DMS 273 treated with DMSO at 0.1 percent for 48 hours (cell line): ENCODE measurements at places on chromosomes 6 and 20.
A peak's percentile ranks its signal among the peaks of the same experiment; 100 is the strongest.

- DNase-seq: no peak
Measured at GRCh38 chr20:23103284-23104018, 17.3 kb upstream of the CD93 start.

DNA sequence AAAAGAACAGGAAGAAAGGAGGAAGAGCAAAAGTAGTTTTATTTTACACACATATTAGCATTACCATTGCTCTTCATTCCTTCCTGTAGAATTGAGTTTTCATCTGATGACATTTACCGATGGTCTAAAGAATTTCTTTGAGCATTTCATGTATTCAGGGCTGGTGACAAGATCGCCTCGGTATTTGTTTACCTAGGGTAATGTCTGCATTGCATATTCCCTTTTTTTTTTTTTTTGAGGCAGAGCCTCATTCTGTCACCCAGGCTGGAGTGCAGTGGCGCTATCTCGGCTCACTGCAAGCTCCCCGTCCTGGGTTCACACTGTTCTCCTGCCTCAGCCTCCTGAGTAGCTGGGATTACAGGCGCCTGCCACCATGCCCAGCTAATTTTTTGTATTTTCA, 19.3 kb downstream of the RAB22A start:
- no peak for DNase-seq

DNA sequence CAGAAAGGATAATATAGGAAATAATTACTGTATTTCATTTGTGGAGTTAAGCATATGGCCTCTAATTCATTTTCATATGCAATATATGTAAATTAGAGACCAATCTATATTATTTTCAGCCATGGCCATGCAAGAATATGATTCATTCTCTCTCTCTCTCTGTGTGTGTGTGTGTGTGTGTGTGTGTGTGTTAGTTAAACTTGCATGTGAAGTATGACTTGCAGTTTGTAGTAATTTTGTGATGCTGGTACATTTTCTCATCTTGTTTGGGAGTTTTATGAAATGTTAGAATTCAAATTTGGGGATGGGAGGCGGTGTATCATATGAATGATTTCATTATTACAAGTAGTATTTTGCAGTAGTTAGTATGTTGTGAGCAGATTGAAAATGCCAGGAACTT, 74.8 kb downstream of the JARID2 start:
- no peak for DNase-seq

- peak; percentile 10 for DNase-seq
Measured at GRCh38 chr6:111973118-111973761, 80.7 kb upstream of the CCN6 start.

GRCh38 chr6:16849280-16849987, 88.2 kb upstream of the ATXN1 start:
- DNase-seq: no peak

DNA sequence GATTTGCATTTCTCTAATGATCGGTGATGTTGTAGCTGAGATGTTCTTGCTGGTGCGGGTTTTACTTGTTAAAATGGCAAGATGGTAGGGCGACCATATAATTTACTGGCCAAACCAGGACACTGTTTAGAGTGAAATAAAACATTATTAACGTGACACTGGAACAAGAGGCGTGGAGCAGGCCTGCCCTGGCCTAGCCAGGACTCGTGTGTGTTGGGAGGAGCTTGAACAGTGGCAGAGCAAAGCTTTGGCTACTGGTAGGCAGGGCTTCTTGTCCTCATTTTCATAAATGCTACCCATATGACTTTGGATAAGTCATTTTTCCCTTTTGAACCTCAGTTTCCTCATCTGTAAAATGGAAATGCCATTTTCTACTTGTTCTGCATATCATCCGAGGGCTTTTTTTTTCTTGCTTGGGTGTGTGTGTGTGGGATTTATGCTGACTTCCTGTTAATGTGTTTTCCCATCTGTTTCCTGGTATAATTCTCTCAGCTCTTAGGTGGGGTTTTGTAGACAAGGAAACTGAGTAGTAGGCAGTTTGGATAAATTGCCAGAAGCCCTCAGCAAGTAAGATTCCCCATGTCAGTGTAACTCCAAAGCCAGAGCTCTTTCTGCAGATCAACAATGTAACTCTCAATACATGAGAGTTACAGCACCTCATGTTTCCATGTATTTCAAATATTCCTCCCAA, 81.7 kb downstream of the TOX2 start:
- DNase-seq: no peak

DNA sequence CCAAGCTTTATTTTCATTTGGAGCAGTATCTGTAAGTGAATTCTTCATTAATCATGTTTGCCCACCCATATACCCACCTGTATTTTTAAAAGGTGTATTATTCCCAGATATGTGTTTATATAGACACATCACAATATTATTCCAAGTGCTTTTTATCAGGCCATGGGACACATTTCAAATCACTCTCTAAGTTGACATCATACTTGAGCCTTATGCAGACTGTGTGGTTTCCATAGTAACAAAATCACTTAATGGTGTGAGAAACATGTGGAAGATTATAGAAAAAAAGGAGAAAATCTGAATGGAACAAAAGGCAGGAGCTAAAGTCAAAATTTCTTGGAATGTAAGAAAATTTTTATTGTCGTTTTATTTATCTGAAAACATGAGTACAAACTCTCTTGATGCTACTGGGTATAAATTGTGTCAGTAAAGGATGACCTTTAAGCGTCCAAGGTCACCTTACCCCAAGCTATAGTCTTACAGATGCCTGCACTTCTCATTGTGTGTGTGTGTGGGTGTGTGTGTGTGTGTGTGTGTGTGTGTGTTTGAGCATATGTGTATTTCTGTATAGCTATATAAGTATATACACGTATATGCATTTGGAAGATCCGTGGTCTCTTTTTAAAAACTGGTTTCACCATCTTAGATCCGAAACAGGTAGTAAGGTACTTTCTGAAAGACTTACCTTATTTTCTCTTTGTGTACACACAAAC, 79.8 kb upstream of the CCN6 start:
- DNase-seq: no peak

DNA sequence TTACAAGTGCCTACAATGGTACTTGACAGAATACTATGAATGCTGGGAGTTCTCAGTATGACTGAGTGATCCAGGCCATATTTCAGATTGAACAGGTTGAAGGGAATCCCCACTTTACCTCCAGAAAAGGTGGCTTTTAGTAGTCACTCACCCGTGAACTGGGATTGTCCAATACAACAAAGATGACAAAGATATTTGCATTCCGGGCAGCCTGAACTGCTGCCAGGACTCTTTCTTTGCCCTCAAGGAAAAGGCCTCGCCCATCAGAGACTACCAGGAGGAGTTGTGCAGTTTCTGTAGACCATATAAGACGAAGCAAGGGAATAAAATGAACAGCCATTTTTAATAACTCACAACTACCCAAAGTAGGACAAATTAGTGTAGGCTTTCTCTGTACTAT, 6.3 kb upstream of the LYRM2 start:
- DNase-seq: no peak

DNA sequence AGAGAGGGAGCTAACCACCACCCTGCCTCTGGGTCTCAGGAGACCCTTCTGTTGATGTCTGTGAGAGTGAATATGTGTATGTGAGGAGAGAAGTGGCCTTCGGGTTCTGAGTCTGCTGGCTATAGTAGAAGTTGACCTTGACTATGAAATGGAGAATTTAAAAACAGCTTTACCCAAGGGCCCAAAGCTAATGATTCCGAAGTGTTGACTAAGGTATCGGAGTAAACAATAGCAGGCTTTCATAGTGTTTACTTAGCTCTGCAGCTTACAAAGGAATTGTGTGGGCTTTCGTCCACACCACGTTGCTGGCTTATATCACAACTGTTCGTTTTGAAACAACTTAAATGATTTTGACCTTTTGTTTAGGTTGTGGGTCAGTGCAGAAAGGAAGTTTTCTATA, 126.5 kb upstream of the JAG1 start:
- DNase-seq: no peak

GRCh38 chr6:152143359-152143758, 335.9 kb downstream of the ESR1 start:
- DNase-seq: no peak
